ENCODE measurements at places on chromosomes 3 and 15.

- DNase-seq, result no peak
Measured at GRCh38 chr3:104941785-104942184, 424.9 kb upstream of the ALCAM start.

DNA sequence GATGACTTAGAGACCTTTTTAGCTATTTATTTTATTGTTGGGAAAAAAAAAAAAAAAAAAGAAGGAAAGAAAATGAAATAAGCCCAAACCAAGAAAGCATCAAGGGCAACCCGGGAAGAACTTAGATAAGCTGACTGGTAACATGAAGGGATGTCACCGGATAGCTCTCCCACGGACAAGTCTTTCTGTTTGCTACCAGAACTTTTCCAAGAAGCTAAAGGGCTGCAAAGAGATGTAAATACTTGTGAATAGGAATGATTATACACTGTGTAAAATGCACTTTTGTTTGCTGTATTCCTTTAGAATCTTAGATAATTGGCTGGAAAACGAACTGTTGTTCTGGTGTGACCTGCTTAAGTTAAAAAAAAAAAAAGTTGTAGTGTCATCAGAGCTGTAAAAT is 2.8 kb downstream of the FOXB1 start:
- no peak for DNase-seq

GRCh38 chr3:89504432-89504831 is 397.0 kb downstream of the EPHA3 start:
- no peak for DNase-seq

- no peak for DNase-seq
Measured at GRCh38 chr3:152811974-152812760, 22.8 kb upstream of the P2RY1 start.

- DNase-seq, result no peak
Measured at GRCh38 chr15:66981771-66982170, 83.6 kb upstream of the SMAD3 start.

DNA sequence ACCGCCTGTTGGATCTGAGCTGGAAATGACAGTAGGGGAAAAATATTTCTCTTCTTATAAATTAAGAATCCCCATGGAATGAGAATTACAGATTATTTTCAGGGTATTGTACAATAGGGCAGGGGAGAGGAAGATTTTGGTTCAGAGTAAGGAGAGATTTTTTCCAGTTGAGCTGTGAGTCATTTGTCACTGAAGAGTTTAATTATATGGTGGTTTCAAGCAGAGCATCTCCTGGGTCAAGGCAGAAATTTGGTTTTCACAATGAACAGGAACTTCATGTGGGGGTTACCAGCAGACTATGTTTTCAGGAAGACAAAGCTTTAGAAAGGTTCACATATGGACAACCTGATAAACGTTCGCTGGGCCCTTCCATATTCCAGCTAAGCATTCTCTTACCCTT is 182.8 kb upstream of the NR2E3 start:
- no peak for DNase-seq
